ENCODE measurements at places on chromosomes 7 and 10.

DNA sequence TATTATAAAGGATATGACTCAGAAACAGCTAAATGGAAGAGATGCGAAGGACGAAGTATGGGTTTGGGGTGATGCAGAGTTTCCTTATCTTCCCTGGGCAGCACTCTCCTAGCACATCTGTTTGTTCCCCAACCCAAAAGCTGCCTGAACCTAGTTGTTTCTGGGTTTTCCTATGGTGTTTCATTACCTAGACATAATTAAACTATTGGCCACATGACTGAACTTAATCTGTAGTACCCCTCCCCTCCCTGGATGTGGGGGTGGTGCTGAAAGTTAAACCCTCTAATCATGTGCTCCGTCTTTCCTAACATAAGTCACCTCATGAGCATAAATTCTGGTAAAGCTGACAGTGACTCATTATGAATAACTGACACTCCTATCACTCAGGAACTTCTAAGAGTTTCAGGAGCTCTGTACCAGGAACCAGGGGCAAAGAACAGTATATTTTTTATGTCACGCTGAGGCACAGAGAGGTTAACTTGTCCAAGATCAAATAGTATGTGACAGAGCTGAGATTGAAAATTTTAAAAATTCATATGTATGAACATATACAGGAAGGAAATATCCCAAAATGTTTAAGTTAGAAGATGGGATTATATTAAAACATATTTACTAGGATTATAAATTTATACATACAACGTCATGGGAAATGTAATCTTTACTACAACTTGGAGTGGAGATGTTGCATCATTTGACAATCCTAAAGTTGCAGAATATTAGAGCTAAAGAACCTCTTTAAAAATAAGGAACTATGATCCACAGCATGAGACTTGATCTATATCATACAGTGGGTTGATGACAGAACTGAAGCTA lies 4.8 kb downstream of the STRIP2 start:
- no peak for DNase-seq

DNA sequence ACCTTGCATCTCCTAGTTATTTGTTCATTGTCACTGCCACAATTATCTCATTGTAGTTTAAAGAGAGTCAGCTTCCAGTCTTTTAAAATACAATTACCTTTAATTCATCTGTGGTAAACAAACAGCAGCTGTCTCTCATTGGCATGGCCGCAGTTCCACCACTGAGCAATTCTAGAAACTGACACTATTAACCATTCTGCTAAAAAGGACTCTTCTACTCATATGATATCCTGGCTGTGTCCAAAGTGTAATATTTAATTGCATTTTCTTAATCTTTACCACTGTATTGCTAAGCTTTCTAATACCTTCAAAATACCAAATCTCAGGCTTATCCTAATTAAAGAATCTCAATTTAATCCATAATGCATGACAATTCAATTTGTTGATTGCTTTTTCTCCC lies 639.0 kb downstream of the AUTS2 start:
- no peak for DNase-seq

DNA sequence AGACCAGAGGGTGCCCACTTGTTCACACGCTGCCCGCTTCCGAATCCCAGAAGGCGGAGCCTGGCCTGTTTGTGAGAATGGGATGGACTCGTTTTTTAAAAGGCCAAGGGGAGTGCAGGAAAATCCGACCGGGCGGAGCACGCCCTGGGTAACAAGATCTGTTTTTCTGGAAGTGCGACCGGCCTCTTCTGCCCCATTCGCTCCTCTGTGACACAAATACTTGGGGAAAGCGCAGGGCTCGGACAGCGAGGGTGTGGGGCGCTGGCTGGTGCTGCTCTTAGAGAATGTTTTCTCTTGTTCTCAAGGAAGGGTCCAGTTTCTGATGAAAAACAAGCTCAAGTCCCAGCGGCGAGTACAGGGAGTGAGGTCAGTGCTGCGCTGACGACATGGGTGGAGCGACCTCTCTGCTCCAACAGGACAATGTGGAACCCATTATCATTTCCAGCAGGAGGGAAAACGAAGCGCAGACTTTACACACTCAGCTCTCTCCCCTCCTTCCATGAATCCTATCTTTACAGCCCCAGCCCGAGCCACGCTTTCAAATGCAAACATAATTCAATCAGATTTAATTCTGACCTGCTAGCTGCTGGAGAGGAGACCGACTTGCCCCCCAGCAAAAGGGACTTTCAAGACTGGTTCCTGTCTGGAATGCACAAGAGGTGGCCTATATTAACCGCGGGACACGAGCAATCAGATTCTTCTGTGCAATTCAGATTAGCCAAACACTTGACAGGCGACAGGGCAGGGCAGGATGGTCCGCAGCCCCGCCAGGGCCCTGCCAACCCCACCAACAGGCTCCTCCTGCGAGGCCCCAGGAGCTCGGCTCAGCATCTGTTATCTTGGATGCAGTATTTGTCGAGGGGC lies 1.1 kb downstream of the RADIL start:
- peak; percentile 64 for DNase-seq

DNA sequence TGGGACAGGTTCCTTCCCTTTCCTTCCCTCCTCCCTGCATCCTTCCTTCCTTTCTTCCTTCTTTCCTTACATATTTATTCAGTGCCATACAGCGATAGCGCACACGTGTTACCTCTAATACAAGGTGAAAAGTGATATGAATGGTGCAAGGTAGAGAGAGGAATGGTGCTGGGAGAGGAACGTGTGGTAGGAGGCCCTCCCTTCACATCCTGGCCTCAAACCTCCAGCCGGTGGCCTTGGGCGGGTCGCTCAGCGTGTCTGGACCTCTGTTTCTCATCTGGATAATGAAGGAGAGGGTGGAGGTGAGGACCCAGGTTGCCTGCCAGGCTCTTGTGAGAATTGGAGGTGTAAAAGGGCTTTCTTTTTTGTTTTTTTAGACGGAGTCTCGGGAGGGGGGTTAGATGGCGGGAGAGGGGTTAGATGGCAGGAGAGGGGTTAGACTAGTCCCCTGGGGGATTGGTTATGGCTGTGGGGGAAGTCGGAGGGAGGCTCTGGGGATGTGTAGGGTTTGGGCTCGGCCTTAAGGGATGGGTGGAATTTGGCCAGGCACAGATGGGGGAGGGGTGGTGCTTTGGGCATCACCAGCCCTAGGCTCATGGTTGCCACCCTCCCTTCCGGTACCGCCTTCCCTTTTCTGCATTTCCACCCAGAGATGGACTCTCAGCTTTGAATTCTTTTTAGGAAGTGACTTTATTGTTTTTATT lies 14.9 kb downstream of the CHST3 start:
- no peak for DNase-seq

Measured in ureter (tissue), 1 donor.